IPS DF 6.9 (cell line): ENCODE measurements at places on chromosomes 13 and 19.

GRCh38 chr13:59865398-59865797, 298.3 kb downstream of the DIAPH3 start:
- H3K4me1 ChIP-seq = peaks cover 1% of the 10 kb centered on the region; the same call in 1 of the 2 replicates
- no peak for DNase-seq
- no peak overlapping the region for H3K27ac ChIP-seq
- no peaks in the 10 kb centered on the region for H3K36me3 ChIP-seq
- H3K27me3 ChIP-seq = no peaks in the 10 kb centered on the region
- no peak overlapping the region for H3K4me3 ChIP-seq

DNA sequence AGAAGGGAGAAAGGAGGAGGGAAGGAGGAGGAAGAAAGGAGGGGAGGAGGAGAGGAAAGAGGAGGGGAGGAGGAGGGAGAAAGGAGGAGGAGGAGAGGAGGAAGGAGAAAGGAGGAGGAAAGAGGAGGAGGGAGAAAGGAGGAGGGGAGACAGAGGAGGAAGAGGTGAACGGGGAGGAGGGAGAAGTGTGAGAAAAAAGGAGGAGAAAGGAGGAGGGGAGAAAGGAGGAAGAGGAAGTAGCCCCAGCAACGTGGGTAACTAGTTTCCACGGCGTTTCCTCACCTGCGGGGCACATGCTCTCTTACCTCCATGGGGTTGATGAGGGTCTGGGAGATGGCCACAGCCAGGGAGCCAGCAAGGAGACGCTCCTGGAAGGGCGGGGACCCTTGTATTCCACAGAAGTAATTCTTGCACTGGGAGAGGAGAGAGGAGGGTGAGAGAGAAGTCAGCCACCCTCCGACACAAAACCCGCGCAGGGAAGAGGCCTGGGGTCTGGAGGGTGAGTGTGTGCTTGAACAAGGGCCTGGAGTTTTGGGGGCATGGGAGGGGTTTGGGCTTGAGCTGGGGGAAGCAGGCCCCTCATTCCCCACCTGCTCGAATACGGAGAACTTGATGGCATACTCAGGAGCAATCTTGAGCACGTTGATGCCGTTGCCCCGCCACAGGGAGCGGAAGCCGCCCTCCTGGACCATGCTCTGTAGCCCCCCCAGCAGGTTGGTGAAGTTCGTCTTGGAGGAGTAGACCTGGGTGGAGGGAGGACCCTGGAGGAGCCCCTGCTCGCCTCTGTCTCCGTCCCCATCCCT, 3.9 kb downstream of the SLC25A41 start:
- H3K27ac ChIP-seq = no peak overlapping the region
- H3K4me3 ChIP-seq = no peak overlapping the region
- H3K27me3 ChIP-seq = no peaks in the 10 kb centered on the region

DNA sequence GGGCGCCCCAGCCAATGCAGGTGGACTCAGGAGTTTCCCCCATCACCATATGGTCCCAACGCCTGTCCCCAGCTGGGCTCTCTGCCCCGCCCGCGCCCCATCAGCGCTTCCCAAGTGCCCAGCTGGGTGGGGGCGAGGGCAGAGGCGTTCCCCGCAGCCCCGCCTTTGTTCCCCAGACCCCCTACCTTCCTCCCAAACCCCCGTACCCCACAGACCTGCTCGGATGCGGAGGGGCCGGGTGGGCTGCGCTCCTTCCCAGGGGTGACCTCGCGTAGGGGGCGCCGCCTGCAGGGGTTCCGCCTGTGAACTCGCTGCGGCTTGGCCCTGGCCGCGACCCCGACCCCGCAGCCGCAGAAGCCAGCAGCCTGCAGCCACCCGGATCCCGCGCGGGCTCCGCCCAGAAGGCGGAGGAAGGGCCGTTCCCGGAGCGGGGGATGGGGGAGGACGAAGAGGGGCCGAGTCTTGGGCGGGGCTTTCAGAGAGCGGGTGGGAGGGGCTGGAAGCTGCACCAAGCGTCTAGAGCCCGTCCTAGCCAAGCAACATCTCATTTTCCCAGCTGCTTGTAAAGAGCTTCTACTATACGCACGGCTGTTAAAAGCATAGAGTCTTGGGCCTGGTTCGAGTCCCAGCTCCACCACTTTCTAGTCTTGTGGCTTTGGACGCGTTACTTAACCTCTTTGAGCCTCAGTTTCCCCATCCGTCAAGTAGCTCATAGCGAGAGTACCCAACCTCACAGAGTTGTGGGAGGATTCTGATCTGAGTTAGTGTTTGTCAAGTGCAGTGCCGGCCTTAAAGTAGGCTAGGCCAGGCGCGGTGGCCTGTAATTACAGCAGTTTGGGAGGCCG, at the start of gene RAB3D:
RAB3D (minus strand) TSS at position 404 of the 845 bp plus-strand sequence. CDS start 2,258 bp downstream, outside the sequence.
- peaks cover 1% of the 10 kb centered on the region; the same call in 1 of the 2 replicates for H3K4me1 ChIP-seq
- peaks cover 6% of the 10 kb centered on the region for H3K36me3 ChIP-seq
- DNase-seq = peak; percentile 81
- no peak within 1 kb of the TSS for H3K27ac ChIP-seq
- no peaks in the 10 kb centered on the region for H3K27me3 ChIP-seq

DNA sequence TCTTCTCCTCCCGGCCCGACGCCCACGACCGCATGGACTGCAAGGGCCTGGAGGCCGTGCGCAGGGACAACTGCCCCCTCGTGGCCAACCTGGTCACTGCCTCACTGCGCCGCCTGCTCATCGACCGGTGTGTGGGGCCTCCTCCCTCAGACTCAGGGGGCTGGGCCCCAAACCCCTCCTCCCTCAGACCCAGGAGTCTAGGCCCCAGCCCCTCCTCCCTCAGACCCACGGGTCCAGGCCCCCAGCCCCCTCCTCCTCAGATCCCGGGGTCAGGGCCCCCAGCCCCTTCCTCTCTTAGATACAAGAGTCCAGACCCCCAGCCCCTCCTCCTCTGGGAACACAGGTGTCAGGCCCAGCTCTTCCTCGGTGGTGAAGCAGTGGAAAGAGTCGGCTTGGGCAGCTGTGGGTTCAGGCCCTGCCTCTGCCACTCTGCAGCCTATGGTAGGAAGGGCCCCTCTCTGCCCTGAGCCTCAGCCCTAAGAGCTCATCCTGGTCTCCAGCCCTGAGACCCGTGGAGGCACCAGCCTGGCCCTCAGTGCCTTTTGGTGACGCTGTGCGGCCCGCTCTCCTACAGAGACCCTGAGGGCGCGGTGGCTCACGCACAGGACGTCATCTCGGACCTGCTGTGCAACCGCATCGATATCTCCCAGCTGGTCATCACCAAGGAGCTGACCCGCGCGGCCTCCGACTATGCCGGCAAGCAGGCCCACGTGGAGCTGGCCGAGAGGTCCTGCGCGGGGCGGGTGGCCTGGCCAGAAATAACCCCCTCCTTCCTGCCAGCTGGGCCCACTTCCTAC, 3.7 kb upstream of the SPIB start:
- H3K36me3 ChIP-seq = peaks cover 5% of the 10 kb centered on the region
- no peak overlapping the region for H3K27ac ChIP-seq
- H3K4me3 ChIP-seq = no peak overlapping the region
- peaks cover 6% of the 10 kb centered on the region; the same call in 1 of the 2 replicates for H3K4me1 ChIP-seq
- DNase-seq = peak; percentile 67

DNA sequence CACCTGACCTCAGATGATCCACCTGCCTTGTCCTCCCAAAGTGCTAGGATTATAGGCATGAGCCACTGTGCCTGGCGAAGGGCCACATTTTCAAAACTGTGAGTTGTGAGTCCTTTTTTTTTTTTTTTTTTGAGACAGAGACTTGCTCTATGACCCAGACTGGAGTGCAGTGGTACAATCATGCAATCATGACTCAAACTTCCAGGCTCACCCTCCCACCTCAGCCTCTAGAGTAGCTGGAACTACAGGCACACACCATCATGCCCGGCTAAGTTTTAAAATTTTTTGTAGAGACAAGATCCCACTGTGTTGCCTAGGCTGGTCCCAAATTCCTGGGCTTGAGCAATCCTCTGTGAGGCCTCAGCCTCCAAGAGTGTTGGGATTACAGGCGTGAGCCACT, 3.8 kb upstream of the MYPOP start:
- no peaks in the 10 kb centered on the region; the same call in 1 of the 2 replicates for H3K27me3 ChIP-seq
- H3K36me3 ChIP-seq = no peaks in the 10 kb centered on the region
- DNase-seq = no peak
- no peak overlapping the region for H3K27ac ChIP-seq
- H3K4me1 ChIP-seq = no peaks in the 10 kb centered on the region

DNA sequence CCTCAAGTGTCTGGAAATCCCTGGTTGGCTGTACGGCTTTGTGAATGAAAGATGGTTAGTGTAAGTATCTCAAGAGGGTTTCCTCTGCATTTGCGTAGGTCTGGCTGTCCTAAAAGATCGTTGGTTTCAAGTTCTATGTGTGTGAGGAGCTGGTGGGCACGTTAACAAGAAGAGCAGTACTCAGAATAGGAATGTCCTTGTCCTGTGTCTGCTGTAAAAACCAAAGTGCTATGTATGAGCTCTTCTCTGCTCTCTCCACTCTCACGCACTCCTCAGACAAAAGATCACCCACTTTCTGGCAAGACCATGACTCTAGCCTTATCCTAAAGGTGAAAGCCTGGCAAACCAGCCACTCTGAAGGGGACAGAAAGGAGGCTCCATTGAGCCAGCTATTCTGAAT, 39.1 kb downstream of the USP12 start:
- DNase-seq = no peak
- peaks cover 2% of the 10 kb centered on the region; the same call in 1 of the 2 replicates for H3K4me1 ChIP-seq

DNA sequence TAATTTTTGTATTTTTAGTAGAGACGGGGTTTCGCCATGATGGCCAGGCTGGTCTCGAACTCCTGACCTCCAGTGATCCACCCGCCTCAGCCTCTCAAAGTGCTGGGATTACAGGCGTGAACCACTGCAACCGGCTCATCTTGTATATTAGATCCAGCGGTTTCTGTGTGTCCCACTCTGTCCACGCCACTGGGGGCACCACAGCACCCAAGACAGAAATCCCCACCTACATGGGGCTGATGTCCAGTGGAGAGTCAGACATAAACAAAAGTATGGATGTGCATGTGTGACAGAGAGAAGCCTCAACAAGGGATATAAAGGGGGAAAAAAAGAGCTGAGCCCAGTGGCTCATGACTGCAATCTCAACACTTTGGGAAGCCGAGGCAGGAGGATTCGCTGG, 65.8 kb upstream of the ADGRE5 start:
- no peaks in the 10 kb centered on the region for H3K27me3 ChIP-seq
- no peaks in the 10 kb centered on the region for H3K4me1 ChIP-seq
- no peaks in the 10 kb centered on the region for H3K36me3 ChIP-seq
- no peak overlapping the region for H3K4me3 ChIP-seq
- no peak for DNase-seq

GRCh38 chr13:73989244-73989843, 144.9 kb downstream of the KLF12 start:
- DNase-seq = no peak
- no peak overlapping the region for H3K4me3 ChIP-seq
- no peaks in the 10 kb centered on the region for H3K27me3 ChIP-seq
- H3K36me3 ChIP-seq = no peaks in the 10 kb centered on the region

DNA sequence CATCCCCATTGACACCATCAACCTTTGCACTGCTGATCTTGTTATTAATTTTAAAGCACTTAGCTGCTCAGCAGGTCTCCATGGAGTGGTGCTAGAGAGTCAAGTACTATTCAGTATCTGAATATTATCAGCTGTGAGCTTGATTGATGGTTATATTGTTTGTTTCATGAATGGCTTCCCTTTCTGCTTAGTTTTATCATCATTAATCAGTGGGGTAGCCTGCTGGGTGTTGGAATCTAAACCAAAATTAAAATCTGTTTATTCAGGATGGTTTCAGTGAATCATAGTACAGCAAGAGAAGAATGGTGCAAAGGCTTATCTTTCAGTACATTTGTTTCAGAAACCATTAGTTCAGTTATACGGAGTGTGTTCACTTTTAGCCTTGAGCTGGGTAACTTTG, 42.5 kb upstream of the SCEL start:
- H3K27me3 ChIP-seq = no peaks in the 10 kb centered on the region
- no peak for DNase-seq
- no peaks in the 10 kb centered on the region for H3K36me3 ChIP-seq
- H3K27ac ChIP-seq = no peak overlapping the region
- H3K4me3 ChIP-seq = no peak overlapping the region

GRCh38 chr13:28796938-28797257, 23.2 kb upstream of the MTUS2 start:
- peaks cover 2% of the 10 kb centered on the region for H3K4me1 ChIP-seq
- H3K27me3 ChIP-seq = no peaks in the 10 kb centered on the region
- H3K36me3 ChIP-seq = no peaks in the 10 kb centered on the region

- H3K27me3 ChIP-seq = no peaks in the 10 kb centered on the region
- no peak overlapping the region for H3K27ac ChIP-seq
These were observed 19.6 kb upstream of the QTRT1 start for GRCh38 chr19:10681658-10682057.

GRCh38 chr19:7736148-7736547, 4.2 kb upstream of the CLEC4G start:
- no peaks in the 10 kb centered on the region for H3K27me3 ChIP-seq
- no peaks in the 10 kb centered on the region for H3K36me3 ChIP-seq
- no peak overlapping the region for H3K4me3 ChIP-seq
- no peak for DNase-seq

DNA sequence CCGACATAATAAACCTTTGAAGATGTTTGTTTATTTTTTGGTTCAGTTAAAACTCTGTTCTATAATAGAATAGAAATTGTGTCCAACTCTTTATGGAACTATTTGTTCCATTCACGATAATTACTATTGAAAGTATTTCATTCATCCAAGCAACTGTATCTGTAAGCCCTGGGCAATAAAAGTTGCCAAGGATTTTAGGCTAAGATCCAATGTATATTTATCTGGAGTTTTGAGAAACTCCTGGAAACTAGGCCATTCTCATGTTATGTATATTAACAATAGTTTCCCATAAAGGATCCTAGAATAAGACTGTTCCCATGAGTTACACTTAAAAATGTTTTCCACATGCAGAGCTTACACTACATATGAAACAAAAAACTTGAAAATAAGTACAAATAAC, 261.6 kb downstream of the SLITRK6 start:
- no peaks in the 10 kb centered on the region for H3K27me3 ChIP-seq
- H3K27ac ChIP-seq = no peak overlapping the region

GRCh38 chr19:7292950-7293761, 1.1 kb downstream of the INSR start:
- H3K27me3 ChIP-seq = no peaks in the 10 kb centered on the region
- DNase-seq = no peak
- peaks cover 4% of the 10 kb centered on the region; the same call in 1 of the 2 replicates for H3K4me1 ChIP-seq
- H3K27ac ChIP-seq = no peak overlapping the region
- no peaks in the 10 kb centered on the region; the same call in 1 of the 2 replicates for H3K36me3 ChIP-seq

- peak within 1 kb of the TSS; percentile 86 for H3K4me3 ChIP-seq
- H3K4me1 ChIP-seq = no peaks in the 10 kb centered on the region
- H3K36me3 ChIP-seq = peaks cover 3% of the 10 kb centered on the region; the same call in 1 of the 2 replicates
These were observed at the start of gene ZNF677 for GRCh38 chr19:53254411-53255341. Gene ZNF677, minus strand, starts transcription at chr19:53254873. Its CDS starts 3,323 bp downstream, at chr19:53251550.

DNA sequence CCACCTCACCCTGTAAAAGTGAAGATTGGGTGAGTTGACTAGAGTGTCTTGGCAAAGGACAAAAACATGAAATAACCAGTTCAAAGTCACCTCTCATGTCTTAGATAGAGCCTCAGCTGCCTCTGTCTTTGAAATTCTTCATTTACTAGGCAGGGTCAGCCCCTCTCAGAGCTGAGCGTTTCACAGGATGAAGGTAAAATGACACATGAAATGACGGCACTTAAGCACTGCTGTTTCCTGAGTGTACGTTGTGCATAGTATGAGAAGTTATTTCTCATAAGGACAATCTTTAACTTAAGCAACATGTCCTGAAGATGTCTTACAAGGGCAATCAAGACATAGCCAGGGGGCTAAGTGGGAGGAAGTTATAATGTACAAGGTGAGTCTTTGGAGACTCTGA, 32.3 kb upstream of the SLC10A2 start:
- no peak overlapping the region for H3K4me3 ChIP-seq
- peaks cover 2% of the 10 kb centered on the region for H3K4me1 ChIP-seq
- H3K27ac ChIP-seq = no peak overlapping the region

GRCh38 chr19:1102407-1103131, 1.2 kb upstream of the GPX4 start:
- H3K27ac ChIP-seq = no peak overlapping the region
- DNase-seq = no peak
- H3K27me3 ChIP-seq = no peaks in the 10 kb centered on the region

- H3K36me3 ChIP-seq = no peaks in the 10 kb centered on the region; the same call in 1 of the 2 replicates
- H3K4me3 ChIP-seq = no peak overlapping the region; the same call in 1 of the 2 replicates
- H3K27me3 ChIP-seq = no peaks in the 10 kb centered on the region
- no peak for DNase-seq
- H3K27ac ChIP-seq = no peak overlapping the region
These were observed 5.6 kb downstream of the KLF16 start for GRCh38 chr19:1857648-1858326.
